ENCODE measurements at places on chromosomes 4 and X.
A peak's percentile ranks its signal among the peaks of the same experiment; 100 is the strongest.

GRCh38 chr4:6290769-6291547, 21.3 kb downstream of the WFS1 start:
- DNase-seq: no peak

DNA sequence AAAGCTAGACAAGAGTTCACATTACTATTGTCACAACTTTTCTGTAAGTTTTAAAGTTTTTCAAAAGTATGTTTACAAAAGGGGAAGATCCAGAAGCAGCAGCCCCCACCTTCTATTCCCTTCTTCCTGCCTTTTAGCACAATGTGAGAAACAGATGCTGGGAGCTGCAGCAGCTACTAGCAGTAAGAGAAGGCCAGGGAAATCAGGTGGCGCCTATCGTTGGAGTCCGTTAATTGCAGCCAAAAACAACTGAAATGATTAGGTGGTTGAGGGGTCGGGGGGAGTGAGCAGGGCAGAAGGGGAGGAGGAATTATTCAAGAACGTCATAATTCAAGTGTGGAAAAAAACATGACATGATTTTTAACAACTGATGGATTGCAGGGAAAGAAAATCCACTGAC, 27.4 kb downstream of the FRYL start:
- DNase-seq: no peak

GRCh38 chr4:993111-994029, at the start of gene SLC26A1:
TSS of gene SLC26A1 (minus strand) at chr4:993404. CDS start at chr4:991703, 1,701 bp downstream.
- no peak for DNase-seq

DNA sequence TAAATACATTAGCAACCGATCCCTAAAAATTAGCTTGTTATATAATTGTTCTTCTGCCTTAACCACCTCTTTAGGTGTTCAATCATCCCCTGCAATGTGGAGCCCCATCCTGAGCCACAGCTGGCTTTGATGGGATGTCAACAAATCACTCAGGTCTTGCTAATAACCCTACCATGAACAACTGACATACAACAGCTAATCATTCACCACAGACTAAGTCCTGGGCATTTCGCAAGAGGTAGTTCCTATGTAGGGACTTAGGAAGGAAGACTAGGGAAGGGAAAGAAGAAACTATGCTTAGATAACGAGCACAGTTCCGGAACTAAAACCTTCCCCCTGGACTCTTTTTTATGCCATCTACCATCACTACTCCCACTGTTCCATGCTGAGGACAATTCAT, 63.6 kb upstream of the PTCHD1 start:
- DNase-seq: no peak

- no peak for DNase-seq
Measured at GRCh38 chr4:67130411-67130810, 414.9 kb downstream of the CENPC start.

DNA sequence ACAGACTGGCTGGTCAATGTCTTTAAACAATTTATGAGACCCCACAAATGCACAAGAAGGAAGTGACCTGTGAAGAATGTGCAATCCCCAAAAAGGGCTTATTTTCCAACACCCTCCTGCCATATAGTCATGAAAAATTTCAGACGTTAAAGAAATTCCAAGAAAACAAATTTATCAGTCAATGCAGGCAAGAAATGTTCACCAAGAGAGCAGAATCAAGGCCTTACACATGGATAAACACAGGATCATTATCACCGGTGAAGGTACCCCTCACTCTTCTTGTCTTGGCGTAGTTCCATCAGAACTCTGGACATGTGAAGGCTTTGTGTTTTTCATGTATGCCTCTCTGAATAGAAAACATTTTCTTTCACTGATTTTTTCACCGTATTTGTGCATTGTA, 186.7 kb upstream of the GALNTL6 start:
- DNase-seq: no peak

- no peak for DNase-seq
Measured at GRCh38 chr4:6106156-6106555, 87.9 kb upstream of the C4orf50 start.

DNA sequence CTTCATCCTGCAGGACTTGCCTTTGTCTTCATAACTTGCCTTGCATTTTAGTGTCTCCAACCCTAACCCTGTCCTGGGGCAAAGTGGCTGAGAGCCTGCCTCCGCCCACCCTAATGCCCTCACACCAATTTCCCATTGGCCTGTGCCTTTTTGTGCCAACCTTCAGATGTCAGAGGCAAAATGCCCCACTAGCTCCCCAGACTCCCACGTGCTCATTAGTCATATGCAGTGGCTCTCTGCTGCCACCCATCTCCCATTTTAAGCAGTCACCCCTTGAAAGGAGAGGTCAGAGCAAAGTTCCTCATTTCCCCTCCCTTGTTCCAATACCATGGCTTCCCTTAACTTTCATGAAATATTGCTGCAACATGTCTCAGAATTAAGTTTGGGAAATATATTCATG, 74.8 kb upstream of the PASD1 start:
- DNase-seq: no peak

GRCh38 chr4:175891851-175892250, 79.8 kb upstream of the GPM6A start:
- DNase-seq: peak; percentile 16

DNA sequence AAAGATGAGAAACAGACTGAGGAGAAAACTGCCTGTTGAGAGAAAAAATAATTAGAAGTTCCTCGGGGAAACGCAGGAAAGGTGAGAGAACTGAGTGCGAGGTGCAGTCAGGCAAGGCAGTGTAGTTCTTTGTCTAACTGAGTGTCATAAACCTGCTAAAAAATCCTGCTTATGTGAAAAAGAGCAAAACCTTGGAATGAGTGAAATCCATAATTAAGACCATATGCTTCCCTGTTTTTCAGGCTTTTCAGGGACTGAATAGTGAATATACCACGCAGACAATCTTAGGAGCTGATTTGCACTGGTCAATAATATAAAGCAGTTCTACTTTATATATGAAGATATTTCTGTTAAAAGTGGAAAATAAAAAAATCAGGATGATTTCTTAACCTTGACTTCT, 104.9 kb downstream of the RASGEF1B start:
- no peak for DNase-seq

GRCh38 chr4:141473952-141474351, 162.4 kb upstream of the IL15 start:
- no peak for DNase-seq

GRCh38 chr4:110840221-110840654, 217.4 kb upstream of the PITX2 start:
- no peak for DNase-seq

DNA sequence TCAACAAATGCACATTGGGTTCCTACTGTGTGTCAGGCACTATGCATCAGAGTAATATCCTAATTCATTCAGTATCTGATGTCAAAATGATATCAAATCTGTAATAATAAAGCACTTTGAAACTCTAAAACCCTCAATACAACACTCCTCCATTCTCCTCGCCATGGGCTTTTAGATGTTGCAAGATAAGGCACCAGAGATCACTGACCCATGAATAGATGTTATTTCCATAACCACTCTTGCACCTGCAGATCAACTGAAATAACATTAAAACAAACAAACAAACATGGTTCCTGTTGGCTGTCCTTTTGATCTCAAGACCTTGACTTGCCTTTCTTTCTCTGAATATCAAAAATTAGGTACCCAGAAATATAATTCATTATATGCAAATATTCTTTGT, 100.2 kb downstream of the MAB21L2 start:
- no peak for DNase-seq

GRCh38 chr4:121526509-121526908, 145.7 kb upstream of the QRFPR start:
- no peak for DNase-seq

DNA sequence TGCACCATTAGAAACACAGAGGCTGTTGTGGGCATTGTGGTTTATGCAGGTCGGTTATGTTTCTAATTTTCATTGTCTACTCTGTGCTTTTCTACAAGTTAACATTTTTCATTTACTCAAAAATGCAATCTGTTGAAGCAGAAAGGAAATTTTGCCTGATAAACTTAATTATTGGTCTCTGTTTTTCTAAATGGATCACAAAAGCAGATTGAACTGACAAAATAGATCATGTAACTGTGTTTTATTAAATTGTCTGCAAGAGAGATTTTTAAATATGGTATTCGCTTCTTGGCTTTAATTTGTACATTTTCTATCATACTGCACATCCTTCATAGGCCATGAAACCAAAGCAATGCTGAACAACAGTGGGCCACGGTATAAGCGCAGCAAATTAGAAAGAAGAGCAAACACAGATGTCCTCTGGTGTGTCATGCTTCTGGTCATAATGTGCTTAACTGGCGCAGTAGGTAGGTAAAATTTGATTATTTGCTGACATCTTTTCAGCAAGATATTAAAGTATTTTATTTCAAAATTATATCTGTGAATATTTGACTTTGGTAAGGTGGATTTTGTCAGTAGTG, 50.6 kb downstream of the ATP10D start:
- DNase-seq: no peak

DNA sequence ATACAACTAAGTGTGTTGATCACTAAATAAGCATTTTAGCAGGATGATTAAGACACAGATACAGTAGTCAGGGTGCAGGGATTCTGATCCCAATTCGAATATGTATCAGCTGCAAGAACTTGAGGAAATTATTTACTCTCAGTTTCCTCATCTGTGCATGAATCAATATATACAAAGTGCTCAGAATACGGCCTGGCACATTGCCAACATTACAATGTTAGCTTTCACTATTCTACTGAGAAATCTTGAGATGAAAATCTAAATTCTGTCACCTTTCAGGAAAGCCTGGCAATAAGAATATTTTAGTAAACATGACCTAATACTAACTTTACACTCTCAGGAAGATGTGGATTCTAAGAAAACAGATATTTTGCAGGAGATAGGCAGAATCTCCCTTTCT, 1001.6 kb upstream of the IGFBP7 start:
- no peak for DNase-seq

DNA sequence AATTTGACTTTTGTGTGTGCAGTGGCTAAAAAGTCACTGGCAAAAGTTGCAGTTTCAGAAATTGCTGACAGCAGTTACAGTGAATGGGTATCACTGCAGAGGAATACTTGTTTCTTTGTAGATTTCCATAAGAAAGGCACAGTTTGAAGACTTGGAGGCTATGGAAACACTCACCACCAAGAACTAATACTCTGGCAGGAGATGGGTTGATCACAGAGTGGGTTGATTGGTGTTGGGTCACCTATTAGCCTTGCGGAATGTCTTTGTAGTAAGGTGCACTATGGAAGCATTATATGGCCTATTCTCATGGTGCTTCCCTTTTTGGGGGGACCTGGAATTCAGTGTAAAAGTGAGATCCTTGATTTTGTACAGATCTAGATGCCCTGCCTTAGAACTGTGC, 502.8 kb downstream of the CFAP47 start:
- no peak for DNase-seq

DNA sequence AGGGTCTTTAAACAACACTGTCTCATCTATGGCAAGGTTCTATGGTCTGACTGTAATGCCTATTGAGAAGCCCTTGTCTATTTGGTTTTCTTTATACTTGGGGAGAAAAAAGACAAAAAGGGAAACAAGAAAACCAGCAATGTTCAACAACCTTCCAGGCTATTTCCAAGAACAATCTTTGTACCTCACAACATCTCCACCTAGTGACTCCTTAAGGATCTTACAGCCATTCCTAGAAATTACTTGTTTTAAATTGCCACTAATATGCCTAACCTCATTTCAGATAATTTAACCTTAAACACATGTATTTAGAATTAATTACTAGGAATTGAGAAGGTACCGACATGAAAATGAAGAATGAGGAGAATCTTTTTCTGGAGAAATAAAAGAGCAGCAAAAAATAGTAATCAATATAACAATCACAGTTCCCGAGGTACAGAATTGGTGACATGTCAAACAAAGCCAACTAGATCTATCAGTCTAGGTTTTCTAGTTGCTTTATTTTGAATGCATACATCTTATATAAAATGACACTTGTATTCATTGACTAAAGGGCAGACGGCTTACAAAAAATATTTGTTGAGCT, 1.6 kb upstream of the RBM46 start:
- peak; percentile 1 for DNase-seq

GRCh38 chrX:49271341-49271740, 1.7 kb downstream of the PPP1R3F start:
- DNase-seq: no peak

GRCh38 chr4:2583517-2583916, 47.1 kb downstream of the FAM193A start:
- DNase-seq: no peak

- DNase-seq: no peak
Measured at GRCh38 chrX:150663073-150663472, 30.1 kb upstream of the MTMR1 start.

DNA sequence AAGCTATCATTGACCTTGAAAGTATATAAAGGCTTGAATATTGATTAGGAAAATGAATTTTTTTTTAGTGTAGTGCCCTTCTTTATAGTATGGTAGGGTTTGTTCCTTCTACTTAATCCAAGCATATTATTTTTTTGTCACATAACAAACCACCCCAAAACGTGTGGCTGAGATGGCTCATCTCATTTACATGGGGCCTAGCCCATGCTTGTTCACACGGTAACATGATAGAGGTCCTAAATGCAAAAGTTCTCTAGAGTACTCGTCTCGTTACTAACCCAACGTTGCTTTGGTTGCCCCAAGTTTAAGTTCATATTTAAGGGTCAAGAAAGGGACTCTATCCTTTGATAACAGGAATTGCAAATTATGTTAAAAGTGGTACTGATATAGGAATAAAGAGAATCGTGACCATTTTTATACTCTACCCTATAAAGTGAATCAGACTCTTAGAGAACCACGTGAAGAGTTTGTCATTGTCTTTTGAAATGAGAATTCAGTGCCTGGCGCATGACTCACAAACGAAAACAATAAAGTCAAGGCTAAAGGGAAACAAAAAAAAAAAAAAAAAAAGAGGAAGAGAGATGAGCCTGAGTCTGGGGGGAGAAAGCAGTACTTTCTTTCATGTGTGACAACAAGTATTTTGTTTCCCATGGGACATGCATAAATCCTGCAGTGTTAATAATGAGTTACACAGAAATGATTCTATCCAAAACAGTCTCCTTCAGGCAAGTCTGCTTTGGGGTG, 402.8 kb upstream of the NWD2 start:
- DNase-seq: no peak

GRCh38 chr4:76257824-76258223, 6.3 kb downstream of the FAM47E start:
- no peak for DNase-seq

DNA sequence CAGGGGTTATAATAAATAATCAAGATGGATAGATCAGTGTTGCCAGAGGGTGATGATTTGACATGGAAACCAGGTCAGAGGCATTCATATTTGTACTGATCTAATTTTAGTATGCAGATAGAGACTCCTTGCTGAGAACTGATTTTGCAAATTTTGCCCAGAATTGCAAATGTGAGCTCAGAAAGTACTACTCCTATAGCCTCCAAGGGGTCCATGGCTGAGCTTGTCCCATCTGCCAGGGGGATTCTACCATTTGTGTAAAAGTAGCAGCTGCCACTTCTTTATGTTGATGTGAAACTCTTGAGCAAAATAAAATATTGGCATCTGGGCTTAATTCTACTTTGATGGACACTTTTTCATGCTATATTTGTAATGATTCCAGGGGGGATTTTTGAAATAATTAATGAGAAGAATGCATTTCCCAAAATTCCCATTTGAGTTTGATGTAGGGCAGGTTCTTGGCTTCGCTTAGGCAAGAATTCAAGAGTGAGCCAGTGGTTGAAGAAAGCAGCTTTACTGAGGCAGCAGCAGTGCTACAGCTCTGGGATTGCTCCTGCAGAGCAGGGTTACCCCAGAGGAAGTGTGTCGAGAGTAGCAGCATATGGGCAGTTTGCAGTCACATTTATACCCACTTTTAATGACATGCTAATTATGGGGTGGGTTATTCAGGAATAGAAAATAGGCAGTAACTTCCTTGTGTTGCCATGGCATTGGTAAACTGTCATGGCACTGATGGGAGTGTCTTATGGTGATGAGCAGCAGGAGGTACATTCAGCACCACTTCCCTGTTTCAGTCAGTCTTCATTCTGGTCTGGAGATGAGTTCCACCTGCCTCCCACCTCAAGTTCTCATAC, 38.7 kb upstream of the DCLK2 start:
- DNase-seq: no peak

All from Jurkat, Clone E6-1 (cell line).